Mesenteric fat pad (tissue), 1 donor: ENCODE measurements at places on chromosomes 16 and 17. TPM values are rescaled to one million over a fixed set of nuclear protein-coding genes. Genes with fewer than 3 reads are reported as not detected.

DNA sequence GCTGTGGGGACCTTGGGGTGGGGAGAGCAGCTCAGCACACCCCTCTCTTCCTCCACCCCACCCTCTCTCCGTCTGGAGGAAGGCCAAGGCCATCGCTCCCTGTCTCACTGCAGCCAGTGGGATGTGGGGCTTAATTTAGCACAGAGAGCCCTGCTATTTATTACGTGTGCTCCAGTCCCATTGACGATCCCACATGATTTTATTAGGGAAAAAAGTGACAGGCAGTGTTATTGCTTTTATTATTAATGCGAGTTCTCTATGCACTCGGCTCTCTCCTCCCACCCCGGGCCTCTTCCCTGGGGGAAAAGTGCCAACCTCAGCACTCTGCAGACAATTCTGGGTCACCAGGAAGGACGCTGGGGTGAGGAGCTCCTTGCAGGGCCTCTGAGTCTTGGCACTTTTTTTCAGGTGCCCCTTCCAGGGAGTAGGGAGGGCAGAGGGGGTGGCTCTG, 57.3 kb downstream of the MGAT5B start:
- DNase-seq, result no peak

DNA sequence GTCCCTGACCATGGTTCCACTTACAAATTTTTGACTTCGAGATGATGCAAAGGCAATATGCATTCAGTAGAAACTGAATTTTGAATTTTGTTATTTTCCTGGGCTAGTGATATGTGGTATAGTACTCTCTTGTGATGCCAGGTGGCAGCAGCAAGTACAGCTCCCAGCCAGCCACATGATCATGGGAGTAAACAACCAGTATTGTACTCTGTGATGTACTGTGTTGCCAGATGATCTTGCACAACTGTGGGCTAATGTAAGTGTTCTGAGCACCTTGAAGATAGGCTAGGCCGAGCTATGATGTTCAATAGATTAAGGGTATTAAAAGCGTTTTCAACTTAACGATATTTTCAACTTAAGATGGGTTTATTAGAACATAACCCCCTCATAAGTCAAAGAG, 250.8 kb downstream of the STX8 start:
- no peak for DNase-seq

GRCh38 chr16:85685251-85685650, 3.5 kb downstream of the GINS2 start:
- DNase-seq, result no peak

- no peak for DNase-seq
Measured at GRCh38 chr17:69961501-69962145, 113.4 kb upstream of the KCNJ16 start.

- no peak for DNase-seq
Measured at GRCh38 chr17:18156171-18156975, 27.3 kb upstream of the ALKBH5 start.

DNA sequence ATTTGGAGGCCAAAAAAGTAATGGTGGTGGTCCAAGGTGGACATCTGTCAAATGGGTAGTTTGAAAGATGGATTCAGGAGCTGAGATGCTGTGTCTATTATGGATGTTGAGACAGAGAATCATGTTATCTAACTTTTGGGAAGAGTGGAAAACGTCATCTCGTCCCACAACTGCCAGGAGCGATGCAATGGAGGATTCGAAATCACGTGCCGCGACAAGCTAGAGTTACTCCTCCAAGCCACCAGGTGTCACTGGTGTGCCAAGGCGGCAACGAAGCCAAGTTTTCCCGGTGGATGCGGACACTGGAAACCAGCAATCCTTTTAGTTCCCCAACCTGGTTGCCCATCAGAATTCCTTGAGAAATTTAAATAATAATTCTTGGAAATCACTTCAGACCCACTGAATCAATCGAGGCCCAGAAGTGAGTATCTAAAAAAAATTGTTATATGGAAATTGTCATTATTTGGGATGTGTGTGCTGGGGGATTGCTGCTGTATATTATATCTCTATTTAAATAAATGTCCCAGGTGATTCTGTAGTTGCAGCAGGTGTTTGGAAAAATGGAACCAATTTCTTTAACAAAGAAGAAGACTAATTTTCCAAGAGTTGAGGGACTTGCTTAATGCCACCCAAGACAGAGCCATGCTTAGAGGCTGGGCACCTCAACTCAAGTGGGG, 206.1 kb downstream of the HAPSTR1 start:
- no peak for DNase-seq

- no peak for DNase-seq
Measured at GRCh38 chr16:85673529-85674417, 15.0 kb downstream of the GINS2 start.

DNA sequence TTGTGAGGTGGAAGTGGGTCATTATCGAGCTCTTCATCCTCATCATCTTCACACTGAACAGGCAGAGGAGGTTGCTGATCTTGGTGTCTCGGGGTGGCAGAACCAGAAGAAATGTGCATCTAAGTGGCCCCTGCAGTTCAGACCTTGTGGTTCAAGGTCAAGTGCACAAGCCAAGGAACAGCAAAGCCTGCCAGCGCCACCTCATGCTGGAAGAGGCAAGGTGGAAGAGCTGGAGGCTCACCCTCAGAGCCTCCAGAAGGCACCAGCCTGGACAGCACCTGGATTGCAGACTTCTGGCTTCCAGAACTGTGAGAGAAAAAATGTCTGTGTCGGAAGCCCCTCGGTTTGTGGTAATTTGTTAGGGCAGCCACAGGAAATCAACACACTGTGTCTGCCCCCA, 32.7 kb downstream of the IFT140 start:
- DNase-seq, result no peak

GRCh38 chr17:65218261-65218660, 81.1 kb downstream of the RGS9 start:
- DNase-seq, result no peak

- DNase-seq, result no peak
Measured at GRCh38 chr17:76268991-76269981, 4.1 kb downstream of the UBALD2 start.

- DNase-seq, result no peak
Measured at GRCh38 chr17:49967621-49968404, 1.2 kb upstream of the DLX4 start.

DNA sequence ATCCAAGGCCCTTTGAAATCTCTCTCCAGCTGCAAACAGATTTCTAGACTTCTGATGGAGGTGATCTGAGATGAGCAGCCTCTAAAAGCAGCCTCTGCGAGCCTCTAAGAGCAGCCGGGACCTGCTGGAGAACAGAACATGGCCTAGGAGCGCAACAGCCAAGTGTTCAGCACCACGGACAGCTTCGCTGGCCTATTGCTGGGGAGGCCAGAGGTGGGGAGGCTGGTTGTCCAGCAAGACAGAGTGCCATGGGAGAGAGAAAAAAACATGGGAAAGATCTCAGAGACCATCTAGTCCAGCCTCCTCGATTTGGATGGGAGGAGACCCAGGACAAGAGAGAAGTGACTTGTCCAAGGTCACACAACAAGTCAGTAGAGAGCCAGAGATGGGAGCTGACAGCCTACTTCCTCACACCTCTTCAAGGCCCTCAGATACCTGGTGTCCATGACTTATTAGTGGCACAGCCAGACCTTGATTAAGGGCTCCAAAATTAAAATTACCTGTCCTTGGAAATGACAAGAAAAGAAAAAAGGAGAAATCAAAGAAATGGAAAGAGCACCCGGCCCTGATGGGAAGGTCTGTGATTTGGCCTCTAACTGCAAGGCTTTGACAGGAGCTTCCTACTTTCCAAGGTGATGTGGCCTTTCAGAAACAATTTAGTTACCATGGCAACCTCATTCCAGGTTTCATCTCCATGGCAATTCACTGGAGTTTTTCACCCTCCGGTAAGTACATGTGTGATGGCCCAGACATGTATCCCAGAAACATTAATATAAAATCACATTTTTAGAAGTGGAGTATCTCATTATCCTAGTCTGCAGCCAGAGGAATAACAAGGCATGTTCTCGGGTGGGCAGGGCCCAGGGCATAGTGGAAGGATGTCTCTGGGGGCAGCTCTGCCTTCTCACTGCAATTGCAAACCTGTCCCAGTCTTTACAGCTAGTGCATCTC, 14.5 kb downstream of the RPRML start:
- no peak for DNase-seq

- no peak for DNase-seq
Measured at GRCh38 chr17:35142467-35142796, 329 bp upstream of the NLE1 start.

GRCh38 chr16:59224401-59224800, 490.3 kb upstream of the GOT2 start:
- DNase-seq, result no peak

- DNase-seq, result no peak
Measured at GRCh38 chr17:78648293-78648692, 71.1 kb upstream of the DNAH17 start.

GRCh38 chr16:70522216-70523075, 908 bp downstream of the COG4 start:
- DNase-seq, result no peak

The ST3GAL2 gene
- 25.9 TPM for total RNA-seq

The DNAI2 gene
- not detected for total RNA-seq

The ST6GALNAC1 gene
- total RNA-seq, result 0.93 TPM

The RAPGEFL1 gene
- total RNA-seq, result 10.1 TPM
